ENCODE measurements at places on chromosomes 5 and 9. TPM values are rescaled to one million over a fixed set of nuclear protein-coding genes. Genes with fewer than 3 reads are reported as not detected.

The SYNPO gene
- total RNA-seq, result 782 TPM

The OR1J4 gene
- not detected for total RNA-seq

The BNC2 gene
- 4.8 TPM for total RNA-seq

The SLC25A25 gene
- total RNA-seq, result 3.2 TPM

The IRX4 gene
- 25.5 TPM for total RNA-seq

The SLC36A3 gene
- total RNA-seq, result not detected

The BRINP1 gene
- total RNA-seq, result 0.20 TPM

DNA sequence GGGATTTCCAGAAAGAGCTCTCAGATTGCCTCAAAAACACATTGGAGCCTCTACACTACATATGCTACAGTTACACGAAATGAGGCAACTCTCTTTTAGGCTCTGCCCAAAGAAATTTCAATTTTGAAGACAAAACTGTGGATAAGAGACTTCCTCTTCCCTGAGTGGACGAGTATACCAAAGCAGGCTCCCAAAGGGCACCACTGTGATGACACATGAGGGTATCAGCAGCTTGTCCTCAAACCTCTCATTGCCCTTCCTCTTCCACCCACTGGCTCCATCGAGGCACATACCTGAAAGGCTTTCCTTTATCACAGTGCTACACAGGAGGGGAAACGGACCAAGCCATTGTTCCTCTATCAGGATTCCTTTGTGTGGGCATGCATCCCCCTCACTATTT lies 11.3 kb downstream of the CKMT2 start:
- DNase-seq, result no peak

Measured in heart left ventricle (tissue), 16 donors.